PC-9 (cell line): ENCODE measurements at places on chromosomes 2 and 18. TPM values are rescaled to one million over a fixed set of nuclear protein-coding genes. Genes with fewer than 3 reads are reported as not detected.

The QPCT gene
- total RNA-seq: 2.6 and 3.0 TPM in 2 replicates

The UGT1A10 gene
- not detected in 2 replicates for total RNA-seq

The PMAIP1 gene
- 16.5 and 17.0 TPM in 2 replicates for total RNA-seq

The INO80B gene
- total RNA-seq: 32.5 and 34.2 TPM in 2 replicates

The HOXD12 gene
- total RNA-seq: not detected in 2 replicates
